ENCODE measurements at places on chromosomes 7 and 10.

DNA sequence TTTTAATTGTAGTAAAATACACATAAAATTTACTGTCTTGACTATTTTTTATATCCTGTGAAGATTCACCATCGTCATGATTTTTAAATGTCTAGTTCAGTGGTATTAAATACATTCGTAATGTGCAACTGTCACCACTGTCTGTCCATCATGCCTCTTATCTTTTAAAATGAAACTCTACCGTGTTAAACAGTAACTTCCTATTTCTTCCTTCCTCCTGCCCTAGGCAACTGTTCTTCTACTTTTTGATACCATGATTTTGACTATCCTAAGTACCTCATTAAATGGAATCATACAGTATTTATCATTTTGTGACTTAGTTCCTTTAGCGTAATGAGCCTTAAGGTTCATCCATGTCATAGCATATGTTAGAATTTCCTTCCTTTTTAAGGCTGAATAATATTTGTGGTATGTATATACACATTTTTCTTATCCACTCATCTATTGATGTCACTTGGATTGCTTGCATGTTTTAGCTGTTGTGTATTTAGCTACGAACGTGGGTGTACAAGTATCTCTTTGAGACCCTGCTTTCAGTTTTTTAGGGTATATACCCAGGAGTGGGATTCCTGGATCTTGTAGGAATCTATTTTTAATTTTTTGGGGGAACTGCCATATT lies 13.5 kb downstream of the SLK start:
- DNase-seq, result no peak

- DNase-seq, result no peak
Measured at GRCh38 chr10:69372126-69372980, 44.4 kb downstream of the TACR2 start.

- DNase-seq, result no peak
Measured at GRCh38 chr10:75600833-75601232, 169.4 kb downstream of the LRMDA start.

- DNase-seq, result no peak
Measured at GRCh38 chr10:75999515-76000209, 568.2 kb downstream of the LRMDA start.

DNA sequence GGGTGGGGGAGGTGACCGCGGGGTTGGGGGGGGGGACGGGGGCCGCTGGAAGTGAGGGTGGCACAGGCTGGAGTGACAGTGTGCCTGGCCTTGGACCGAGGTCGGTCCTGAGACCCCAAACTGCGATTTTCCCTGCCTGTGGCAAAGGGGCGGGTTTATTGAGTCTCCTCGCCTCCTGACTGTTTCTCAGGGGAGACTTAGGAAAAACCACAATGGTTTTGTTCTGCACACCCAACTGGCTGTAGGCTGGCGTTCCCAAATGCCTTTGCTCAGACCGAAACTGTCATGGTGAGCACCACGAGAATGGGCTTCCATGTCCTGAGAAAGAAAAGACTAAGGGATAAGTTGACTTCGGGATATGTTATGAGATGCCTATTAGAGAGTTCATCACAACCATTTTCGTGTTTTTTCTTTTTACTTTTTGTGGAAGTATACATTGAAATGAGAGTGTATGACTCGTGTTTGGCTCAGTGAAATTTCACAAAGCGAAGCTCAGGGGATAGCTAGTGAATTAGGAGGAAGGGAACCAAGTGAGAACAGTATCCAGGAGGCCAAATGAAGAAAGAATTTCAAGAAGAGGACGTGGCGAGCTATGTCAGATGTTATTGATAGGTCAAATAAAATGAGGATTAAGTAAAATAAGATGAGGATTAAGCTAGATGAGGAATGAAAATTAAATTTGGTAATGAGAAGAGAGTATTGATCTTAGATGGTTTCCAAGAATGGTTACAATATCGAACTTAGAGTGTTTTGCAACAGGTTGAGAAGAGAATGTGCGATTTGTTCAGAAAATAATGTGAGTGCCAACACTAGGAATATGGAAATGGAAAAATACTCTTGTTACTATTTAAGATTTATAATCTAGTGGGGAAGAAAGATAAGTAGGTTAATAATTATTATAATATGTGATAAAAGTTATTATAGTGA lies 918 bp downstream of the NET1 start:
- no peak for DNase-seq

GRCh38 chr7:131945313-131945911 lies 389.0 kb upstream of the PODXL start:
- peak; percentile 9 for DNase-seq
